H4 (cell line): ENCODE measurements at places on chromosomes 1 and 21.

DNA sequence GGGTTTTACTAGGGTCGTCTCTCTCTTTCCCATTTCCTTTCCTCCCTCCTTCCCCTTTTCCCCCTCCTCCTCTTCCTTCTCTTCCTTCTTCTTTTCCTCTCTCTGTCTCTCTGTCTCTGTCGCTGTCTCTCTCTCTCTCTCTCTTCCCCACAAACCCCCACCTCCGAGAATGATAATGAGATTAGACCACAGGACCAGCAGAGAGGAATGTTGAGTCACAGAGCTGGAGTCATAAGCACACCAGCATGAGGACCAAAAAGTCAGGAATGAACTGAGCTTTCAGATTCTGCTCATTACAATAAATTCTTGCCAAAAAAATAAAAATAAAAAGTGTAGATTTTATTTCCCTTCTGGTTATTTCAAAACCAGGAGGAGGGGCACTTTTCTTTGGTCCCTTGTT lies 377.4 kb downstream of the LTN1 start:
- DNase-seq = peak; percentile 39

GRCh38 chr1:240001177-240001740 lies 90.4 kb upstream of the FMN2 start:
- no peak for DNase-seq

GRCh38 chr1:236532850-236533249 lies 9.1 kb downstream of the LGALS8 start:
- DNase-seq = no peak

DNA sequence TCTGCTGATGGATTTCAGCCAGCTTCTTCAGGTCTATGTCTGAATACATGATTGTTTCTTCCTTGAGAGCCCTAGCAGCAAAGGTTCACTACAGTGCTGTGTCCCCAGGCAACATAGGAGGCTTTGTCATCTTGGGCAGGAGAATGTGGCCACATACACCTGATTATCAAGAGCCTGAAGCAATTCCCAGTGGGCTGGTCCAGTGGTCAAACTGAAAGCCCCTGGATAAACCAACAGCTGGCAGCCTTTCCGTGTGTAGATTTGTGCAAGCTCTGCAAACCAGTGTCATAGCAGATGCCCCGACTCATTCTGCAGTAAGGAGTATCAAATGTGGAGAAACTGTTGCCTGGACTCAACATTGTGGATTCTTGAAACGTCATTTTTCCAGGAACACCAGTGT lies 2.3 kb upstream of the GIPC2 start:
- DNase-seq = no peak

DNA sequence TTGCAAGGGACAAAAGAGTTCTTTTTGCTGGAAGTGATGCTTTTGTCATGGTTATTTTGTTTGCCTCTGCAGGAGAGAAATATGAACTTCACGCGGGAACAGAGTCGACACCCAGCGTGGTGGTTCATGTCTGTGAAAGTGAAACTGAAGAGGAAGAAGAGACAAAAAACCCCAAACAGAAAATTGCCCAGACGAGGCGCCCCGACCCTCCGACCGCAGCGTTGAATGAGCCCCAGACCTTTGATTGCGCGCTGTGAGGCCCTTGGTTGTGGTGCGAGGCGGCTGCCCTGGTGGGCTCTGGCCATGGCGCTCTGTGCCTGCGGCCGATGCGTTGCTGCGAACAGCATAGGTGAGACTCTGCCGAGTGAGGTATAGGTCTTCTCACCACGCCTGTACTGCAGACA lies 20.9 kb upstream of the NCMAP start:
- DNase-seq = no peak
